ENCODE measurements at places on chromosomes 1 and 21.

DNA sequence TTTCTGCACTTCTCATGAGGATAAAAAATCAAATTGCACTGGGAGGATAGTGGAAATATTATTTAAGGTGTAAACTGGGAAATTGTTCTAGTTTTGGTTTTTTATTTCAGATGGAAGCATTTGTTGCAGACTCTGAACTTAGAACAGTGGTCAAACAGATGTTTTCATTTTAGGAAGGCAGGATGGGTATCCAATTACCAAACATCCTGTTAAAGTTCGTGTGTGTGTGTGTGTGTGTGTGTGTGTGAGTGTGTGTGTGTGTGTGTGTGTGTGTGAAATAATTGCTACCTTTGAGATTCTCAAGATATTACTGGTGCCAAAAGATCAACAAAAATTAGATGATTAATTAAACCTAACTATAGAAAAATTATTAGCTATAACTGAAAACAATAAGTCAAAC lies 24.3 kb upstream of the DUSP10 start:
- no peaks in the 10 kb centered on the region for H3K4me1 ChIP-seq
- no peaks in the 10 kb centered on the region for H3K36me3 ChIP-seq
- H3K4me3 ChIP-seq: no peak overlapping the region
- no peak for DNase-seq
- no peaks in the 10 kb centered on the region for H3K27me3 ChIP-seq
- H3K27ac ChIP-seq: no peak overlapping the region

GRCh38 chr1:230194525-230194924 lies 127.5 kb downstream of the GALNT2 start:
- no peak overlapping the region for H3K27ac ChIP-seq
- H3K36me3 ChIP-seq: no peaks in the 10 kb centered on the region
- peaks cover 26% of the 10 kb centered on the region for H3K4me1 ChIP-seq
- H3K4me3 ChIP-seq: no peak overlapping the region
- no peaks in the 10 kb centered on the region for H3K27me3 ChIP-seq

GRCh38 chr1:36771660-36772284 lies 262.5 kb downstream of the GRIK3 start:
- no peak overlapping the region for H3K4me3 ChIP-seq
- no peak overlapping the region for H3K27ac ChIP-seq
- H3K36me3 ChIP-seq: no peaks in the 10 kb centered on the region
- no peaks in the 10 kb centered on the region for H3K4me1 ChIP-seq
- DNase-seq: no peak

GRCh38 chr1:244075247-244075722 lies 24.2 kb downstream of the ZBTB18 start:
- peaks cover 13% of the 10 kb centered on the region for H3K4me1 ChIP-seq
- no peaks in the 10 kb centered on the region for H3K27me3 ChIP-seq
- no peak overlapping the region for H3K27ac ChIP-seq
- DNase-seq: no peak
- H3K4me3 ChIP-seq: no peak overlapping the region

DNA sequence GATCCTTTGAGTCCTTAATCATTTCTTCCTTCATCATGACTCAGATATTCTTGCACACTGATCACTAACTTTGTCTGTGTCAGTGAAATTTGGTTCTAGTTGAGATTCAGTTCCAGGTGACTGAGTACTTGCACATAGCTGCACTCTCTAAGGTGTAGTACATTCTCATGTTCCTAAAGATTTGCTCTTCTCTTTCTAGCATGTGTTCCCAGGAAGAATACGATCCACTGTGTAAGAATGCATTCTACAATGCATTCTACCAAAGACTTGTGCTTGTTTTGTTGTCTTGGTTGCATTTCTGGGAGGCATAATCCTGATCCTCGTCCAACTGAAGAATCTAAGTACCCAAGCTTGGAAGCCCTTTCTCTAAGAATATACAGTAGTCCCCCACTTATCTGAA lies 104.3 kb upstream of the CDC42BPA start:
- no peak for DNase-seq
- no peaks in the 10 kb centered on the region for H3K4me1 ChIP-seq
- H3K27ac ChIP-seq: no peak overlapping the region
- no peaks in the 10 kb centered on the region for H3K27me3 ChIP-seq
- no peak overlapping the region for H3K4me3 ChIP-seq

GRCh38 chr1:219555806-219556205 lies 57.1 kb downstream of the ZC3H11B start:
- peaks cover 4% of the 10 kb centered on the region for H3K4me1 ChIP-seq
- H3K27ac ChIP-seq: peak overlapping the region; percentile 13
- no peaks in the 10 kb centered on the region for H3K27me3 ChIP-seq
- H3K4me3 ChIP-seq: no peak overlapping the region

DNA sequence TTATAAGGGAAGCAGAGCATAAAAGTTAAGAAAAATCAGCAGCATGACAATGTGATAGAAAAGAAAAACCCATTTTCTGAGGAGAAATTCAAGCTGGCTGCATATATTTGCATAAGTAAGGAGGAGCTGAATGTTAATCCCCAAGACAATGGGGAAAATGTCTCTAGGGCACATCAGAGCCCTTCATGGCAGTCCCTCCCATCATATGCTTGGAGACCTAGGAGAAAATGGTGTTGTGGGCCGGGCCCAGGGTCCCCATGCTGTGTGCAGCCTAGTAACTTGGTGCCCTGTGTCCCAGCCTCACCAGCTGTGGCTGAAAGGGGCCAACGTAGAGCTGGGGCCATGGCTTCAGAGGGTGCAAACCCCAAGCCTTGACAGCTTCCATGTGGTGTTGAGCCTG lies 100.6 kb upstream of the PLPPR4 start:
- H3K27me3 ChIP-seq: no peaks in the 10 kb centered on the region
- no peaks in the 10 kb centered on the region for H3K4me1 ChIP-seq
- no peak for DNase-seq
- H3K36me3 ChIP-seq: no peaks in the 10 kb centered on the region
- H3K4me3 ChIP-seq: no peak overlapping the region

- H3K27ac ChIP-seq: no peak overlapping the region
- no peaks in the 10 kb centered on the region for H3K4me1 ChIP-seq
- no peaks in the 10 kb centered on the region for H3K36me3 ChIP-seq
- no peak for DNase-seq
- H3K27me3 ChIP-seq: no peaks in the 10 kb centered on the region
- no peak overlapping the region for H3K4me3 ChIP-seq
These were observed 33.9 kb upstream of the PTPRC start for GRCh38 chr1:198604975-198605374.

DNA sequence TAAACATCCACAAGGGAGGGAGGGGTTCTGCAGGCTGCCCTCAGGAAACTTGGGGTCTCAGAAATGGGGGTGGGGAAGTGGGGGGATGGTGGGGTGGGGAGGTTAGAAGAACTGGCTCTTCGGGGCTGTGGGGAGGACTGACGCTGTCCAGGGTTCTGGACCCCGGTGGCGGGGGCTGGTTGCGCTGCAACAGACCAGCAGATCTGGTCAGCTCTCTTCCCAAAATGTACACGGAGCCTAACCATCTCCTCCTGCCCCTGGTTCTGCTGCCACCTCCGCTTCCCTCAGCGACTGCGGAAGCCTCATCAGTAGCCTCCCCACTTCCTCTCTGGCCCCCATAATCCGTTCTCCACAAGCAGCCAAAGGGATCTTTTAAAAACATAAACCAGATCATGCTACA lies 29.3 kb upstream of the C1QA start:
- no peaks in the 10 kb centered on the region for H3K4me1 ChIP-seq
- H3K27me3 ChIP-seq: no peaks in the 10 kb centered on the region
- no peak overlapping the region for H3K4me3 ChIP-seq
- no peak for DNase-seq
- H3K36me3 ChIP-seq: no peaks in the 10 kb centered on the region

GRCh38 chr1:110118636-110119396 lies 6.6 kb downstream of the UBL4B start:
- H3K27me3 ChIP-seq: no peaks in the 10 kb centered on the region
- H3K4me3 ChIP-seq: no peak overlapping the region
- H3K27ac ChIP-seq: no peak overlapping the region
- no peak for DNase-seq
- H3K4me1 ChIP-seq: no peaks in the 10 kb centered on the region
- no peaks in the 10 kb centered on the region for H3K36me3 ChIP-seq

- H3K4me3 ChIP-seq: no peak overlapping the region
- H3K36me3 ChIP-seq: no peaks in the 10 kb centered on the region
- no peak for DNase-seq
- H3K27ac ChIP-seq: no peak overlapping the region
These were observed 55.8 kb downstream of the LGR6 start for GRCh38 chr1:202249436-202249835.

- no peak for DNase-seq
- peaks cover 48% of the 10 kb centered on the region for H3K27me3 ChIP-seq
- no peaks in the 10 kb centered on the region for H3K36me3 ChIP-seq
These were observed 109.7 kb upstream of the SYT6 start for GRCh38 chr1:114263343-114263742.

DNA sequence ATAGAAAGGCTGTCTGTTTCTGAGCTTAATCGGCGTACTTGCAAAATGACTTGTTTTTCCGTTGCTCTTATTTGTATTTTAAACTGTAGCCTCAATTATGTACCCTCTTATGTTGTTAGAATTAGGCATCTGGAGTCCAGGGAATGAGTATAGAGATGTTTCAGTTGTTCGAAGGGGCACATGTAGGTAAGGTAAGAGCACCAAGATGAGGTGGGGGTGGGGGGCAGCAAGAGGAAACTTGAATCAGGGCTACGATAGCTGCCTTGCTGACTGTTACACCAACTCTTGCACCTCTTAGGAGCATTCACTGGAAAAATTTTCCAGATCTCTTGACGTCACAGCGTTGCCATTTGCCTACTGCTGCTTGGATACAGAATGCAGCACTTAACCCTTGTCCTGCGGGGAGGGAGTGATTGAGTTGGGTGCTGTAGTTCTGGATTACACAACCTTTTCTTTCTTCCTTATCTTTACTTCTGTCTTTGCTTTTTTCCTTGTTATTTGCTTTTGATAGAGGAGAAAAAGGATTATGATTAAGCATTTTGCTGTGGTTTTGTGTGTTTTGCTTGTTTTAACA lies 3.2 kb downstream of the ATP1B1 start:
- peak overlapping the region; percentile 90 for H3K27ac ChIP-seq
- H3K27me3 ChIP-seq: no peaks in the 10 kb centered on the region
- peaks cover 88% of the 10 kb centered on the region for H3K4me1 ChIP-seq
- H3K4me3 ChIP-seq: peak overlapping the region; percentile 69

DNA sequence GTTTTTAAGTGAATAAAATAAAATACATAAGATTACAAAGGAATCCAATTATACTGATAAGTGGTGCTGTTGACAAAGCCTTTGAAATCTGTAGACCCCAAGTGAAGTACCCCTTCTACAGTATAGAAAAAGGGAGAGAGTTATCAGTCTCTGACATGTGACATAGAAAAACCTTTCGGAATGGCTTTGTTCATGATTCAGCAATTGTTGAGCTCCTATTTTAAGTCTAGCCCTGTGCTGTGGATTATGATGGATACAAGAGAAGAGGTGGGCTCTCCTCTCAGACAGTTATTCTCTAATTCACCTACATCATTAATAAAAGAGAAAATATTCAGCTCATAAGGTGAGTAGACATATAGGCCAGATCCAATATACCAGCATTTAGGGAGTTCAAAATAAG lies 53.3 kb upstream of the ITPKB start:
- H3K4me3 ChIP-seq: no peak overlapping the region
- no peak for DNase-seq
- H3K36me3 ChIP-seq: no peaks in the 10 kb centered on the region
- H3K27me3 ChIP-seq: no peaks in the 10 kb centered on the region
- no peak overlapping the region for H3K27ac ChIP-seq

DNA sequence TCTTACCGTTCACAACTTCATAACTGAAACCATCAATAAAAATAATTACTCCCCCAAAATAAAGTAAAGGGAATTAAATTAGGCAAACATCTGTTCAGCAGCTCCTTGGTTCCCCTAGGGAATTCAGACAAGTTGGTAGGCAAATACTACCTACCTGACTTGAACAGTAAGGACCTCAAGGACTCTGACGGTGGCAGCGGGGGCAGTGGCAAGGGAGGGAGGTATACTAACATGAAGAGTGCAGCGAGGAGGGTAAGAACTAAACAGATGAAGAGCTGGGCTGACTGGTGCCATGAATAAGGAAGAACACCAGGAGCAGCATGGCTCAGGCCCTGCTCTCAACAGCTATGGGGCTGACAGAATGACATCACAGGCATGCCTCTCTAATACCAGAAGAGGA lies 33.1 kb downstream of the MTOR start:
- no peaks in the 10 kb centered on the region for H3K27me3 ChIP-seq
- DNase-seq: no peak
- H3K36me3 ChIP-seq: peaks cover 36% of the 10 kb centered on the region
- H3K4me1 ChIP-seq: no peaks in the 10 kb centered on the region
- no peak overlapping the region for H3K27ac ChIP-seq

- H3K36me3 ChIP-seq: no peaks in the 10 kb centered on the region
- peaks cover 18% of the 10 kb centered on the region for H3K4me1 ChIP-seq
- peak overlapping the region; percentile 84 for H3K27ac ChIP-seq
- H3K4me3 ChIP-seq: no peak overlapping the region
These were observed 12.8 kb upstream of the ZSCAN20 start for GRCh38 chr1:33459691-33460090.

- H3K36me3 ChIP-seq: no peaks in the 10 kb centered on the region
- no peaks in the 10 kb centered on the region for H3K27me3 ChIP-seq
- H3K27ac ChIP-seq: no peak overlapping the region
- no peaks in the 10 kb centered on the region for H3K4me1 ChIP-seq
- no peak for DNase-seq
These were observed 20.5 kb upstream of the ALG14 start for GRCh38 chr1:95093296-95093695.

DNA sequence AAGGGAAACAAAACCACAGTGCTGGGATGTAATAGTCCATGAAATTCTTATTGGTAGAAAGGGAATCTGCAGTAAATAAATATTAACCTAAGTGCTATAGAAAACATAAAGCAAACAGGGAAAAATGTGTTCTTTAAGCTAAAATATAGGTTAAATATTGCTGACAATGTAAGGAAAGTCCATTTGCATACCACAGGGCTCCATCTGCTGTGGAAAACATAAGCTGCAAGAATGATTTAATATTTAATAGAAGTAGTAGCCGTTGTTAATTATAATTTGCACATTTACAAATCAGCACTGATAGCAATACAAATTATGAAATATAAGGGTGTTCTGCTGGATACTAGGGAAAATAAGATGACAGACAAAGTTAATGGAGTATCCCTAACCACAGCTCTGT lies 444.9 kb upstream of the PKN2 start:
- H3K4me3 ChIP-seq: no peak overlapping the region
- no peak overlapping the region for H3K27ac ChIP-seq
- no peaks in the 10 kb centered on the region for H3K36me3 ChIP-seq
- DNase-seq: no peak

DNA sequence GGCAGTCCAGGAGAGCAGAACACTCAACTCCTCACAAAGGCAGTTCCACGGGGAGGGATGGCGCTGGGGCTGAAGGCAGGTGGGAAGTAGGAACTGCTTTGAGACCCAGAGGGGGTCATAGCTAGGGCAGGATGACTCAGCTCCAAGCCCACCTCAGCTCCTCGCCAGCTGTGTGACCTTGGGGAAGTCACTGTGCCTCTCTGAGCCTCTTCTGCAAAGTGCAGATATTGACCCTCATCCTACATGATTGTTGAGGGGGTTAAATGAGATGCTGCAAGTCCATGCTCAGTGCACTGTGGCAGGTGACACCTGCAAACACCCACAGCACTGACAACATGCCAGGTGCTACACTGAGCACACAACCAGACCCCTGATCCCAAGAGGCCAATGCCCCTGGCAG lies 93.2 kb downstream of the LACTBL1 start:
- no peak for DNase-seq
- peaks cover 43% of the 10 kb centered on the region for H3K4me1 ChIP-seq
- H3K4me3 ChIP-seq: no peak overlapping the region
- H3K36me3 ChIP-seq: no peaks in the 10 kb centered on the region
- no peak overlapping the region for H3K27ac ChIP-seq

GRCh38 chr1:27163093-27163492 lies 8.2 kb upstream of the SLC9A1 start:
- no peaks in the 10 kb centered on the region for H3K36me3 ChIP-seq
- H3K4me1 ChIP-seq: no peaks in the 10 kb centered on the region
- H3K4me3 ChIP-seq: no peak overlapping the region
- no peaks in the 10 kb centered on the region for H3K27me3 ChIP-seq
- no peak for DNase-seq
